ENCODE measurements at places on chromosomes 16 and 17.

DNA sequence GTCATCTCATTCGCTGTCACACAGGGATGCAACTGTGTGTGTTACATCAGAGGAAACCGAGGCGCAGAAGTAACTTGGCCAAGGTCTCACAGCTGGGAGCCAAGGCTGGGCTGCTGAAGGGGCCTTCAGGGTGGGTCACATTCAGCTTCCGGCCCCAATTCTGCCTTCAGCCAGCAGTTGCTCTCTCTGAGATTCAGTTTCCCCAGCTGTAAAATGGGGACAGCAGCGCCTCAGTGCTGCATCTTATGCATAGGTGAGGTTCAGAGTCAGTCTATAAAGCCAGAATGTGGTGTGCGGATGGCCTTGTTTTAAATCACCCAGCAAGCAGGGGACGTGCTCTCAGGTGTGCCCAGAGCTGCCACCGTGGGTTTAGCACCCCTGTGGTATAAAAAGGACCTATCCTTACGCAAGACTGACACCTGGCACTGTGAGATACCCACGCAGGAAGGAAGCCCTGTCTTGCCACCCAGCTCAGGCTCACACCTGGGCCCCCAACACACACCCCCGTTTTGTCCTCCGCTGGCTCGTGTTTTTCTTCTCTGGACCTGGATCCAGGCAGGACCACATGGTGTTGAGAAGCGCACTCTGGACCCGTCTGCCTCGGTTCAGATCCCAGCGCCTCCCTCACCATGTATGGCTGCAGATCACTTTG, 94.6 kb upstream of the GSE1 start:
- DNase-seq, result no peak

GRCh38 chr17:17492571-17492970, 3.6 kb downstream of the RASD1 start:
- DNase-seq, result no peak

- DNase-seq, result peak; percentile 86
Observed at GRCh38 chr17:29219378-29220047, 27.1 kb upstream of the CRYBA1 start.

- DNase-seq, result no peak
Observed at GRCh38 chr17:42669977-42670788, 6.6 kb downstream of the PLEKHH3 start.

GRCh38 chr16:65099607-65100006, 22.3 kb downstream of the CDH11 start:
- no peak for DNase-seq

- no peak for DNase-seq
Observed at GRCh38 chr17:68599091-68599490, 2.1 kb downstream of the FAM20A start.

DNA sequence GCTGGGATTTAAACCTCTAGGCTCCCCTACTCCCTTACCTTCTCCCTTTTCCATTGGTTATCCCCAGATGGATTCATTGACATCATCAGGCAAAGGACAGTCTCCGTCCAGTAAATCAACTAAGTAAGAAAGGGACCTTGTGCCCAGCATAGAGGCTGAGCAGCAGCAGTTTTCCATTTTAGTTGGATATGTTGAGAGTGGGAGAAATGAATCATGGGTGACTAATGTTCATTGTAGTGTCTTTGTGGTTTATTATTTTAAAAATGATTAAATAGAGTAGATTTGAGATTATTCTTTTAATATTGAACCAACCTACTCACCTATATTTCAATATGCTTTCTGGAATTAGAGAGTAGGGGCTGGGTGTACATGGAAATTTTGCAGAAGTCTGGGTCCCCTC, 99.4 kb upstream of the CACNG3 start:
- DNase-seq, result no peak

- peak; percentile 95 for DNase-seq
Observed at GRCh38 chr17:10114931-10115535, 83.4 kb downstream of the GAS7 start.

DNA sequence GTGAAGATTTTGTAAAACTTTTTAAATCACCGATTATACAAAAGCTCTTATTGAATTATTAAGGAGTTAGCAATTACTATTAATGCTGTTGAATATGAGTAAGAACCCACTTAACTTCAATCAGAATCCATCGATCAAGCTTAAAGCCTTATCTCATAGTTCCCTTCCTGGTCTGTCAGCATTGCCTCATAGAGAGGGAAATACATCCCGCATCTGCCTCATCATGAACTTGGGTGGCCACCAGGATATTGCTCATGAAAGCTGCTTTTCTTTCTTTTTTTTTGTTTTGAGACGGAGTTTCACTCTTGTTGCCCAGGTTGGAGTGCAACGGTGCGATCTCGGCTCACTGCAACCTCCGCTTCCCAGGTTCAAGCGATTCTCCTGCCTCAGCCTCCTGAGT, 66.7 kb downstream of the PIGL start:
- no peak for DNase-seq

GRCh38 chr17:50608700-50609379, 25.8 kb upstream of the ABCC3 start:
- no peak for DNase-seq

- DNase-seq, result no peak
Observed at GRCh38 chr17:76544546-76545365, 4.9 kb downstream of the PRCD start.

DNA sequence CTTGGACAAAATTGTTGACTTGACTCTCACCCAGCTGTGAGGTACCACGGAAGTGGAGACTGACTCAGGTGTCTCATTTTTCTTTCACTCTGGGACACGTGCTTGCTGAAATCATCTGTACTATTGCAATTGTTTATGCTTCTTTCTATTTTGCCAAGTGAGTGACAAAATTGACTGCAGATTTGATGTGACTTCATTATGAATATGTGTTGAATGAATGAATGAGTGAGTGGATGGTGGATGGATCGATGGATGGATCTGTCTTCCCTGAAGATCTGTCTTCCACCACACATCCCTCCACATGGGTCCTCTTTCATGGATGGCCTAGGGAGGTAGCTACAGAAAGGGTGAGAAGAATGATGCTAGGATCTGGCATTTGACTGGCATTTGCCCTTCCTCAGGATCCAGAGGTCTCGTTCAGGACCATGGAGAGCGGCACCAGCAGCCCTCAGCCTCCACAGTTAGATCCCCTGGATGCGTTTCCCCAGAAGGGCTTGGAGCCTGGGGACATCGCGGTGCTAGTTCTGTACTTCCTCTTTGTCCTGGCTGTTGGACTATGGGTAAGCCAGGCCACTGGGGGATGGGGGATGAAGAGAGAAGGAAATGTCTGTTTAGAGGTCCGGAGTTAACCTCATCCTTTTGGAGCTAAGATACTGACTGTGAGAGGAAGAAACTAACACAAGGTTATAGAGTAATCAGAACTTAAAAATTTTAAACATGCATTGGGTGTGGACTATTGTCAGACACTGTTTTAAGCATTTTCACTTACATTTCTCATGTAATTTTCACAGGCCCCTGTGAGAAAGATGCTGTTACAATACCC, 12.7 kb downstream of the SLC5A11 start:
- peak; percentile 31 for DNase-seq

DNA sequence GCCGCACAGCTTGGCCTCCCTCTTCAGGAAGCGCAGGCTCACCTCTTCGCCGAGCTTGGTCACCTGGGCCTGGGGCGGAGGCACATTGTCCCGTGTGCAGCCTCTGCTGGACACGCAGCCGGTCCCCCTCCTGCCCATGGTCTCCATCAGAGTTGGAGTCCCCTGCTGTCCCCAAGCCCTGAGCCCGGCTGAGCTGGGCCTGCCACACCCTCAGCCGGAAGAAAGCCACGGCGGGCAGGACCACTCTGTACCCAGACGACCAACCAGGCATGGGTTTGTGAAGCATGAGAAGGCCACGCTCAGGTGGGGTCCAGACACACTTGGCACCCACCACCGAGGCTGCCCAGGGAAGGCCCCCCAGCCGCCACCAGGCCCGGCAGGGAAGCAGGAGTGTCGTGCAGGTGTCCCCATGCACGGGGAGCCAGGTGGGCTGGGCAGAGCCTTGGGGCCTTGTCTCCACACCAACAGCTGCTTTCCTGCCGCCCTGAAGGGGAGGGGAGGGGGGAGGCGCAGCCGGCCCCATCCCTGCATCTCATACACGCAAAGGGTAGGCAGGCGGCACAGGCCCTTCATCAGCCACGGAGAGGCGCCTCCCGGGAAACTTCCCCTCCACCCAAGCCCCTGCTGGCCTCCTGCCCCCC, 5.2 kb downstream of the CCDC154 start:
- DNase-seq, result no peak

- no peak for DNase-seq
Observed at GRCh38 chr16:48076455-48077012, 79.3 kb downstream of the ABCC12 start.

GRCh38 chr17:1153795-1154546, 25.8 kb downstream of the ABR start:
- peak; percentile 89 for DNase-seq

GRCh38 chr16:11161974-11162373, 94.0 kb downstream of the SOCS1 start:
- DNase-seq, result no peak

DNA sequence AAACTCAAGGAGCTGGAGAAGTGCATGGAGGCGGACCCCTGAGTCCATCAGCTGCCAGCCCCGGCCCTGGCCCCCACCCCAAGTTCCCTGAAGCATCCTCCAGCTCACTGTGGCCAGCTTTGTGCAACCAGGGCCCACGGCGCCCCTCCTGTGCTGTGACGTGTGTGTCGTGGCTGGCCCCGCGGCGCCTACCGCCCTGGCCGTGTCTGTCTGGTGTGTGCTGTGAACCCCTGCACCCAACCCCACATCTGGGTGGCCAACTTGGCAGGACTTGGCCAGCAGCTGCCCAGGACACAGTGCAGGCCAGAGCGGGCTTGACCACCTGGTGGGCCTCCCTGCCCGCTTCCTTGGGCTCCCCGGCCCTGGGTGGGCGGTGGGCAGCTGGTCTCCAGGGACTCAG, 3.2 kb downstream of the TSR3 start:
- no peak for DNase-seq

GRCh38 chr17:30349252-30349651, 15.4 kb upstream of the TMIGD1 start:
- no peak for DNase-seq

DNA sequence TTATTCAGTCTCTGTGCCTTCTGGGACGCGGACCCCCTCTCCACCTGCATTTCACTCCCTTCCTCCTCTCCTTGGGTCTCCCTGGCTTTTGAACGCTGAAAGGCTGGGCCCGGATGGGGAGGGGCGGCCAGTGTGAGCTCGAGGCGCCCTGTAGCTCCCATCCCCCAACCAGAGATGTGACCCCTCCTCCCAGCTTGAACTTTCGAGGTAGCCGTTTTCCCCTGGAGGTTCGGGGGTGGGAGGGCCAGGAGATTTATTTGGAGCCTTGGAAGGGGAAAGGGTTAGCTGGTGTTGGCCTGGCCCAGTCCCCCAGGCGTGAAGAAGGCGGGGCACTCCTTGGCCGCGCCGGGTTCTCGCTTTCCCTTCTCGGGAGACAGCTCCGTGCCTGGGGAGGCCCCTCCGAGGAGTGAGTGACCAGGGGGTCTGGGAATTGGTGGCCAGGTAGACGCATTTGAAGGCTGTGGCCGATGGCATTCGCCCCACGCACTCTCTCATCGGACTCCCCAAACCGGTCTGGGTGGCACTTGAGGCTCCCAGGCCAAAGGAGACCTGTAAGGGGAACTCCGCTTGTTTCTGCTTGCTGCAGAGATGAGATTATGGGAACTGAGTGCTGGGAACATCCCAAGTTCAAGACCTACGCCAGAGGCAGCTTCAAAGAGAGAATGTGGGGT, 942 bp downstream of the LDAF1 start:
- DNase-seq, result peak; percentile 82

DNA sequence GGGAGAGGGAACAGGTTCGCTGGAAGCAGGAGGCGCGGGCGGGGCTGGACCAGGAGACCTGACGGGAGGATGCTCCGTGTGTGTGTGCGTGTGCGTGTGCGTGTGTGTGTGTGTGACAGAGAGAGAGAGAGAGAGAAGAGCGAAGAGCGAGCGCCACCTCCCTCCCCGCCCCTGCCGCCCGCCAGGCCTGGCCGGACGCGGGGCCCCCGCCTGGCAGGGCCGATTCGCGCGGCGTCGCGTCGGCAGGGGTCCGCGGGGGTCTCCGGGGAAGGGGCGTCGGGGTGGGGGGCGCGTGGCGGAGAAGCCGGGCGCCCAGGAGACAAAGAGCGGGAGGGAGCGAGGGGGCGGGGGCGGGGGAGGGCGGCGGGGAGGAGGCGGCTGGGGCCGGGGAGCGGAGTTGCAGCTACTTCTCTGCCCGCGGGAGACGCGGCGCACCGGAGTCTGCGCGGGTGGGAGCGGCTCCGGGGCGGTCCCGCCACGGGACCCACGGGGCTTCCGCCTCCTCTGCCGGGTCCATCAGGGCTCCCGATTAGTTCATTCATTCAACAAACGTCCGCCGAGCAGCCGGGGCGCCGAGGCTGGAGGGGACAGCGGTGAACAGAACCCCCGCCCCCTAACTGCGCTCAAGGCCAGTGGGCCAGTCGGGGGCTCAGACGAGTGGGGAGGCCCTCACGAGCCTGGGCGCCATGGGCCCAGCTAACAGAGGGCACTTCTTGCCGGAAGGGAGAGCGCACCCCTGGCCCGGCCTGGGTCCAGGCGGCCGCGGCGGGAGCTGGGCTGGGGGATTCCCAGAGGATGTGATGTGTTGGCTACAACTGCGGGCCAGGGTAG, at the start of gene SAMD14:
SAMD14 (minus strand) TSS at position 433 of the 831 bp plus-strand sequence. CDS start 5,201 bp downstream, outside the sequence.
- DNase-seq, result peak; percentile 78

GRCh38 chr16:87918338-87918737, 18.0 kb downstream of the CA5A start:
- DNase-seq, result peak; percentile 64

GRCh38 chr16:70682239-70683145, 3.4 kb downstream of the MTSS2 start:
- no peak for DNase-seq

Data from tibial artery (tissue), 4 donors.